ENCODE measurements at places on chromosomes 2 and 18. TPM values are rescaled to one million over a fixed set of nuclear protein-coding genes. Genes with fewer than 3 reads are reported as not detected.

The ABCB11 gene
- 0.06 TPM for total RNA-seq

The GPR55 gene
- total RNA-seq = not detected

The PRSS56 gene
- 0.12 TPM for total RNA-seq

The CROCC2 gene
- not detected for total RNA-seq

The CTNNA2 gene
- total RNA-seq = 0.33 TPM

The RAX gene
- total RNA-seq = not detected

The XIRP2 gene
- total RNA-seq = not detected

The ITM2C gene
- total RNA-seq = 77.2 TPM

The RFTN2 gene
- not detected for total RNA-seq

The SF3B1 gene
- total RNA-seq = 131 TPM

The FAM237A gene
- not detected for total RNA-seq

Measured in A549 treated with dexamethasone at 1 μM for 4 hours (cell line).